ENCODE measurements at places on chromosomes 11 and 22.

DNA sequence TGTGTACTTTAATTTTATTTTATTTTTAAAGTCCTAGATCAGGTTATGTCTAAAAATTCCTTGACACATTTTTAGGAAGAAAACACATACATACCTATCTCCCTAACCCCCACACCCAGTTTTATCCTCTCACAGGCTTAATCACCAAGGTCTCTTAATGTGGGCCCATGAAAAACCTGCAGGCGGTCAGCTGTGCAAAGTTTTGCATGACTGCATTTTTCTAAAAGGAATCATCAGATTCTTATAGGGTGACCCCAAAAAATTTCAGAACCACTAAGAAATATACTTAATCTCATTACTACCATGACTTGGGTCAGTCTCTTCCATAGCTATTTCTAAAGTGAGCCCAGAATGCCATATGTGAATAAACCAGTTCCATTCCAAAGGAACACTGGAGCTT is 19.8 kb downstream of the SAA1 start:
- DNase-seq, result no peak

DNA sequence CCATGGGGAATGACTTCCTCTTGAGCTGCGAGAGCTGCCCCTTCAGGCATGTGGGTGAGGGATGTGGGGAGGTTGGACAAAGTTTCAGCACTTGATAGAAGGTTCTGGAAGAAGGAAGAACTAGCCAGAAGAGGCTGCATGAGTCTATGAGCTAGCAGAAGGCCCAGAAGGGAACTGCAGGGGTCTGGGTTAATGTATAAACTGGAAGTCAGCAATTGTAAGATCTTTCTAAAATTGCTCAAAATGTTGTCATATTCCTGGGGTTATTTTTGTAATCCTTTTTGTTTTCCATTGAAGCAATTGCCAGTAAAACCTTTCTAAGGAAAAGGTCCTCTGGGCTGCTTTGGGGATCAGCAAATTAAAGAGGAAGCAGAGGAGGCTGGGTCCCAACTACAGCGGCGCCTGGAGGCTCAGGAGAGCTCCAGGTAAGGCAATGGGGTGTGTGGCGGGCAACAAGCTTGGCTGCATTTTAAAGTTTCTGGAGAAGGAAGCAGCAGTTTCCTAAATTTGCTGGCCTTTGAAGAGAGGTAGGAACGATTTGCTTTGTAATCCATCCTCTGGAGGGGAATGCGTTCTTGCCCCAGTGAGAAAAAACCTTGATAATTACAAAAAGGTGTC is 29.2 kb downstream of the ADAMTS15 start:
- no peak for DNase-seq

DNA sequence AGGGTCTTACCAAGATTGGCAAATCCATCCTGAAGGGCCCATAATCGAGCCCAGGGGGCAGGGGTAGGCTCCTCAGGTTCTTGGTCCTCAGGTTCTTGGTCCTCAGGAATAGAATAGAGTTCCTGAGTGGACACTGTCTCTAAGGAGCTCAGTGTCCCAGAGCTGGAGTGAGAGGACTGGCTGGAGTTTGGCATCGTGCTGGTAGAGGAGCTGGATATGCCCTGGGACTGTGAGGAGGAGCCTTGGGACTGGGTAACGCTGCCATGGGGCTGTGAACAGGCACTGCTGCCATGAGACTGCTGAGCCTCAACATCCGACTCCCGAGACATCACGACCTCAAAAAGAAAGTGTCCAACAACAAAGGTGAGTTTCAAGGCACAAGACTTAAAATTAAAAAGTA is 7.2 kb downstream of the CHEK2 start:
- DNase-seq, result no peak

GRCh38 chr11:12410006-12410728 is 32.8 kb downstream of the PARVA start:
- DNase-seq, result no peak

- no peak for DNase-seq
Measured at GRCh38 chr11:16013649-16014275, 342.6 kb downstream of the SOX6 start.

- DNase-seq, result no peak
Measured at GRCh38 chr11:58963551-58964104, 24.3 kb downstream of the GLYATL1 start.

GRCh38 chr11:18265949-18266348 is at the start of gene SAA1:
Gene SAA1 (plus strand): TSS chr11:18266264. CDS start chr11:18266888, 624 bp downstream.
- DNase-seq, result no peak

DNA sequence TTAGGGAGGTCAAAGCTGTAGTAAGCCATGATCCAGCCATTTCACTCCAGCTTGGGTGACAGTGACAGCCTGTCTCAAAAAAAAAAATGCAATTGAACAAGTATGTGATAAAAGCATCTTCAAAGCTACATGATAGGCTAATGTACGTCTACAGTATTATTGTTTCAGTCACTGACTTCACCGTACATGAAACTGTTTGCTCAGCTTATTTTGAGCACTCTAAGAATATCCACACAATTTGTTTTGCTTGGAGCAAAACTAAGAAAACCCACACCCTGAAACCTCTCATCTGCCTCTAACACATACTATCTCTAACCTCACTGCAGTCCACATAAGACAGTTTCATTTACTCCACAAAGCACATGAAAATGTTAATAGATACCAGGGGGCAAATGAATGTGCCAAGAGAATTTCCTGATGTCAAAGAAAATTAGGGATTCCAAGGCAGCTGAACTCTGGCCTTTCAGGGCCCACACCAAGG is 60.7 kb downstream of the KCNA4 start:
- DNase-seq, result no peak

DNA sequence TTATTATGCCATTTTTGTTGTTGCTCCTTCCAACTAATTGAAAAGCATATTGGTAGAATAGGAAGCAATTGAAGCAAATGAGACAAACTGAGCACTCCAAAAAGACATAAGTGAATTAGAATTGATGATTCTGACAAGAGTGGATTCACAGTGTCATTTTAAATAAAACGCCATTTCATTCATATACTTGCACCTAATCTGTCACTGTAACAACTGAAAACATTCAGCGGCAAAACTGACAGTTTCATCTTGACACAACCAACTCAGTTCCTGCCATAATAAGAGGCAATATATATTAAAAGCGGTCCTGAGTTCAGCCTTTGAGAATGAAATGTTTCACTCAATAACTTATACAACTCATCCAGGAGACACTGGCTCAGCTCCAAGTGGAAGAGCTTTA is 306.8 kb downstream of the CNTN5 start:
- no peak for DNase-seq

- no peak for DNase-seq
Measured at GRCh38 chr22:42692239-42693054, 28.2 kb downstream of the A4GALT start.

DNA sequence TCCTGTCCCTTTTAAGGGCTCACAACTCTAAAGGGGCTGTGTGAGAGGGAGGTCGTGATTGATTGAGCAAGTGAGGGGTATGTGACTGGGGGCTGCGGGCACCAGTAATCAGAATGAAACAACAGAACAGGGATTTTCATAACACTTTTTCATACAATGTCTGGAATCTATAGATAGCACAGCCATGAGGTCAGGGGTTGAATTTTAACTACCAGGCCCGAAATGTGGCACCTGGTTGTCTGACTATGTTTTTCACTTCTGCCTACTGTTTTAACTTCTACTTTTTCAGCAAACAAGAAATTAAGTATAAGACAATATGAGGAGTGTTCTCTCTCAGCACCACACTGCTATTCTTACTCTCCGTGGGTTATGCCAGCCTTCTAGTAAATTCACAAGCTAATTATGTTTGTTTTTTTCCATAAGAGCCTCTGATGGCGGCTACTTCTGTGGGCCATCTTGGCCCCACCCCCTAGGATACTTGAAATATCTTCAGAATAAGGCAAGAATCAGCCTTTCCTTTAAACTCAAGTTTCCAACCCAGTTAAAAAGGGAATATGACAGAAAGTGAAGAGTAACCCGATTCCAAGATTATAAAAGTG is 552.8 kb upstream of the CHORDC1 start:
- DNase-seq, result no peak

- no peak for DNase-seq
Measured at GRCh38 chr22:32801537-32802236, at the start of gene TIMP3. Gene TIMP3 (plus strand): TSS chr22:32801705. CDS start chr22:32802002, 297 bp downstream.

DNA sequence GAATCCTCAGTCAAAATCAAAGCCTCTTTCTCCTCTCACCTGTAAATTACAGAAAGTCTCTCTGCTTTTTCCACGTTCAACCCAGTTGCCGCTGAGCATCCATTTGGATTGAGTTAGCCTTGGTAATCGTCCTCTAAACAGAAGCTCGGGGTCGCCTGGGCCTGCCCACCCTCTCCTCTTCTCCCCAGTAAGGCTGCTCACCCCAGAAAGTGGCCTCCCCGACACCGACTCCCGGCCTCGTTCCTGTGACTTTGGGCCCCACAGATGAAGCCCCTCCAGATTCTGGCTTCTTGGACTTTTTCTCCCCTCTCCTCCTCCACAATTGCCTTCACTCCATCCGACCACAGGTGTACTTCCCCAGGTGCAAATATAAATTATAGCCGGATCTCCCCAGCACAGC is 1500.0 kb downstream of the BRD1 start:
- DNase-seq, result no peak

DNA sequence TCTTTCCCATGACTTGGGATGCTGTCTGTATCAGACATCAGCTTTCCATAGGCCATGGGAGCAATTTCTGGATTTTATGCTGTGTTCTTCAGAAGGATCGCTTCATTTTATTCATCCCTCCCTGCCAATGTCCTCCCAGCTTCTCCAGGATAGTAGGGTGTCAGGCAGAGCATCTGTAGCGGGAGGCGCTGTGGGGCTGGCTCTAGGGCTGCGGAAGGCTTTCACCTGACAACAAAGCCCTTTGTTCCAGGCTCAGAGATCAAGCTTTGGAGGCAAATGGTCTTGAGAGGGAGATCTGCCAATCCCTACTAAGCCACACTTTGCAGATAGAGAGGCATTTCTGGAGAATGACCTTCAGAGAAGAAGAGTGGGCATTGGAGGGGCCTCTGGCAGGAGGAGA is 29.5 kb upstream of the FTH1 start:
- DNase-seq, result no peak

GRCh38 chr11:20207781-20208621 is 47.7 kb upstream of the DBX1 start:
- DNase-seq, result no peak

DNA sequence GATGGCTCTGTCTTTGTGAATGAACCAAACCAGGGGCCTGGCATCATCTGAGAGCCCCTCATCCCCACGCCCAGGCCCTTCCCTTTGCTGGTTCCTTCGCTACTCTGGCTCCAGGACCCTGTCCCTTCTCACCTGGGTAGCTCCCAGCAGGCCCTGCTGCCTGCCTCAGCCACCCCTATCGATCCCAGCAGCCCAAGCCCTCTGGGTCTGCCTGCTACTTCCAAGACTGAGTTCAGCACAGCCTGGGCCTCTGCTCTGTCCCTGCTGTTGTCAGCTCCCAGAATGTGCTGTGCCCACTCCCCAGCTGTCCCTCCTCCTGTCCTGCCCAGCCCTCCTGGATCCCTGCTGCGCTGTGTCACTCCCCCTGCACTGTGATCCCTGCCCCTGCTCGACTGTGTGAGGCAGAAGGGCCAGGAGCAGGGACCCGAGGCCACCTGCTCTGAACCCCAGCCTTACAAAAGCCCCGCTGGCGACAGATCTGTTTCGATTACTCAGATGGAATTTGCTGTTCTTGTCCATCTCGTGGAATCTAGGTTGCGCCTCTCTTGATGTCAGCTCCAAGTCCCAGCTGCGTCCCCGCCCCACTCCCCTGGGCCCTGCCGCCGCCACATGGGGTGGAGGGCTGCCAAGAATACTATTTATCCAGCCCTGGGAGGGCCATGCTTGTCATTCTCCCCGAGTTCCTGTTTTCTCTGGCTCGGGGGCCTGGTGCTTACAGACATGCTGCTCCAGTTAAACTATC is 13.0 kb downstream of the MRPL21 start:
- no peak for DNase-seq

- no peak for DNase-seq
Measured at GRCh38 chr11:64357446-64357845, 1.5 kb upstream of the RPS6KA4 start.

DNA sequence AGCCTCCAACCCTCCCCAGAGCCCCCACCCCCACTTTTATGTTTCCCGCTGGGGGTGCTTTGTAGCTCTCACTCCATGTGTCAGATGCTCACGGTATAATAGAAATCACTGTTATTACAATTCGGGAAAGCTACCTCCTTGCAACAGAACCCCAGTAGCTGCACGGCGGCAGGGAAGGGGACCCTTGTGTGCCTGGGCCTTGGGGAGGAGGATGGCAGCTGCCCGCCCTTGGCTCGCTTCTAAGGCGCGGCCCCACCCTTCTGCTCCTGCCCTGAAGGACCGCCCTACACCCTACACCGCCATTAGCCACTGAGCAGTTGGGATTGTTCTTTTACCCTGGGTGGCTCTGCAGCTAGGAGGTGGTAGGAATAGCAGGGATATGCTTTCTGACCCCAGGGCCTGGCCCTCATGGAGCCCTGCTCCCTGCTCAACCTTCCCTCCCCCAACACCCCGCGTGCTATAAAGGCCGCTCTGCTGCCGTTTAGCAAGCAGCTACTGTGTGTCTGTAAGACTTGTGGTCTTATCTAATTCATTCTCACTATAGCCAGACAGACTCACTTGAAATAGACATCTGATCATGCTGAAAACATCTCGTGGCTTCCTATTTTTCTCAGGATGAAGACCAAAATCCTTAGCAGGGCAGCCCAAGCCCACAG is 219.7 kb downstream of the CEP164 start:
- DNase-seq, result no peak

- DNase-seq, result no peak
Measured at GRCh38 chr11:68938816-68939582, 35.3 kb downstream of the IGHMBP2 start.

GRCh38 chr22:39894554-39895092 is 1.1 kb upstream of the ENTHD1 start:
- no peak for DNase-seq

DNA sequence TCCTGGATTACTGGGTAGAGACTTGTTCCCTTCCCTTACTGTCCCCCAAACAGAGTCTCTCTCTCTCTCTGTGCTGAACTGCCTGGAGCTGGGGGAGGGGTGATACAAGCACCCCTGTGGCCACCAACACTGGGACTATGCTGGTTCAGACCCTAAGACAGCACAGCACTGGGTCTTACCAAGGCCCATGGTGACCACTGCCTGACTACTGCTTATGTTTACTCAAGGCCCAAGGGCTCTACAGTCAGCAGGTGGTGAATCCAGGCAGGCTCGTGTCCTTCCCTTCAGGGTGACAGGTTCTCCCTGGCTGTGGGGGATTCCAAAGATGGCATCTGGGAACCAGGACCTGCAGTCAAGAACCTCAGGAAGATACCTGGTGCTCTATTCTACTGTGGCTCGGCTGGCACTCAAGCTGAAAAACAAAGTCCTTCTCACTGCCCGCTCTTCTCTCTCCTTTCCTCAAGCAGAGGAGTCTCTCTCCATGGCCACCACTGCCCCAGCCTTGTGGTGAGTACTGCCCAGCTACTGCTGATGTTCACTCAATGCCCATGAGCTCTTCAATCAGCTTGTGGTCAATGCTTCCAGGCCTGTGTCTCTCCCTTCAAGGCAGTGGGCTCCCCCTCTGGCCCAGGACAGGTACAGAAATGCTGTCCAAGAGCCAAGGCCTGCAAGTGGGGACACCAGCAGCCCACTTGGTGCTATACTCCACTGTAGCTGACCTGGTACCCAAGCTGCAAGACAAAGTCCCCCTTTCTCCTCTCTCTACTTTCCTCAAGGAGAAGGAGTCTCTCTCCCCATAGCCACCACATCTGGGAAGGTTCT is 41.8 kb upstream of the SHANK2 start:
- no peak for DNase-seq
